ENCODE measurements at places on chromosomes 7 and 10. TPM values are rescaled to one million over a fixed set of nuclear protein-coding genes. Genes with fewer than 3 reads are reported as not detected.
A peak's percentile ranks its signal among the peaks of the same experiment; 100 is the strongest.

DNA sequence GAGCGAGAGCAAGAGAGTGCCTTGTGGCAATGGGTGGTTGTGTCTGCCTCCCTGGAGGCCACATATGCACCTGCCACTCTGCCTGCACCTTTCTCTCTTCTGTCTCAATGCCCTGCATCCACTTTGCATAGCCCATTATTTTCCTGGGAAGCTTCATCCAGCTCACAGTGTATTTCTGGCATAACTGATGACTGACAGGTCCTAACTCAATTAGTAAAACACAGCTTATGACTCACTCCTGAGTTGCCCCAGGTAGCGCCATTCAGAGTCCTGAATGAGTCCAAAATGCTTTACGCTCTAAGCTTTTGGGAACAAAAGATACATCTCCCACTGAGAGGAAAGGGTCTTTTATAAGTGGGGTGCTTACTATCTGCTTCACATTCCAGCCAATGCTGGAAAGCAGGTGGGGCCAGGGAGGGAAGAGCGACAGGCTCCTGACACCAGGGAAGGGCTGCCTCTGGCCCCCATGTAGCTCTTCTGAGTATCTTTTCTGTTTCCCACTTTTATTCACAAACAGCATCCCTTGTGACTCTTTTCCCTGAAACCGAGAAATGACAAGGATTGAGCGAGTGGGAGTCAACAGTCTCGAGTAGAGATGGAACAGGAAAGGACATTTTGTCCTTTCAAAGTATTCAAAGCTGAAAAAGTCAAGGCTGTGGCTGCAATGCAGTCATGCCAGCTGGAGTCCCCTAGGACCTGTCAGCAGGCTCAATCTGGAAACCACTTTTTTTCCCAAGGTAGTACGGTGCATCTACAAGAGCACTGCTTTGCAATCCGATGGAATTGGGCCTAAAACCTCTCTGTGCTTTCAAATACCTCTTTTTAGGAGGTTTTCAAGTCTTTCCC is 479.3 kb upstream of the PODXL start:
- no peak for DNase-seq

GRCh38 chr10:22410846-22411245 is 65.5 kb downstream of the SPAG6 start:
- DNase-seq, result no peak

DNA sequence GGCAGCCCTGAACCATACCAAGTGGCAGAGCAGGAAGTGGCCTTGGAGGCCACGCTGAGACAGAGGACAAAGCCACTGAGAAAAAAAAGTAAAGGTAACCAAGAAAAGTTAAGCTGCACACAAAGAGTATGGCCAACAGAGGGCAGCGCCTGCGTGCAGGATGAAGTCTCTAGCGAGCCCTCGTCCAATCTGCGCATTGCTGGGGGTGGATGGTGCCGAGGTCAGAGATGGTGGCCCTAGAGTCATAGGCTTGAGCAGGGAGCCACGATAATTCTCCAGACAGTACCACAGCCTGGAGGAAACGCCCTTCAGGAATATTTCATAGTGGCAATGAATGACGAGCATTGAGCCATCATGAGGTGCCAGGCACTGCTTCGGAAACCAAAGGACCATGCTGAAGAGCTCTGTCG is 9.7 kb downstream of the ATP6V0E2 start:
- DNase-seq, result peak; percentile 41

DNA sequence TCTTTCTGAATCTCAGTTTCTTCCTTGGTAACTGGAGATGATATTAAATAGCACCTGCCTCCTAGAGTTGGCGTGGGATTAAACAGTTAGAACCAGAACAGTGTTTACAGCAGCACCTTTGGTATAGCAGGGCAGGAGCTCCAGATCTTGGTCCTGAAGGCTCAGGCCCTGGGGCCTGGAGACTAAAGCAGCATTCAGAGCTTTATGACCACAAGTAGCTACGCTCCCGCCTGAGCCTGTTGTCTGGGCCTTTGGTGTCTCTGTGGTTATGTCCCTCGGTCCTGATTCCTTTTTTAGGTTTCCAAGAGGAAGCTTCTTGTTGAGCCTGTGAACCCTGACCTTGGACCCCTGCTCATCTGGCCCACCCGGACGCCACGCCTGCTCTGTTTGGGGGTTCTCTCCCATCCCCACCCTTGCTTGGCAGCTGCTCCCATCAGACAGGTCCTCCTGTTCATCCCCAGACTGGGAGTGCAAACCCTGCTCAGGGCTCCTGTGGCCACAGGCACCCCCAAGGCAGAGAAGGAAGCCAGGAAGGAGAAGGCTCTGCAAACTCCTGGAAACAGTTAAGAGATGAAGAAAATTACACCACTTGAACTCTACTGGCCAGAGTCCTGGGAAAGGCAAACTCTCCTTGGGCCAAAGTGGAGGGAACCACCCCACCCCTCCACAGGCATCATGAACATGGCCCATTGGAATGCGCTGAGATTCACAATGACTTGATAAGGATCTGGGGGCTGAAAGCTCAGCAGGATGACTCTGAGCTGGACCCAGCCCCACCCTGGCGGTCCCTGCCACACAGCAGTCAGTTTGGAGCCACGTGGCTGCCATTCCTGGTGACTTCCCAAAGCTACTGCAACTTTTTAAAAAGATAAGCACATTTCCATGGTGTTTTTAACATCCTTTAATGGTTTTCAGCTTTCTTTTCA is 50.1 kb upstream of the TMEM72 start:
- DNase-seq, result no peak

Gene STAG3
- 8.0 TPM for polyA plus RNA-seq

Data from muscle of arm (tissue), 14 donors.